Activated CD8-positive, alpha-beta T cell treated with anti-CD3 and anti-CD28 coated beads, Interleukin-2, amount 10 ng/mL, durations not matched to agents 7 days and 5 days (primary cell): ENCODE measurements at places on chromosomes 2 and 18.

DNA sequence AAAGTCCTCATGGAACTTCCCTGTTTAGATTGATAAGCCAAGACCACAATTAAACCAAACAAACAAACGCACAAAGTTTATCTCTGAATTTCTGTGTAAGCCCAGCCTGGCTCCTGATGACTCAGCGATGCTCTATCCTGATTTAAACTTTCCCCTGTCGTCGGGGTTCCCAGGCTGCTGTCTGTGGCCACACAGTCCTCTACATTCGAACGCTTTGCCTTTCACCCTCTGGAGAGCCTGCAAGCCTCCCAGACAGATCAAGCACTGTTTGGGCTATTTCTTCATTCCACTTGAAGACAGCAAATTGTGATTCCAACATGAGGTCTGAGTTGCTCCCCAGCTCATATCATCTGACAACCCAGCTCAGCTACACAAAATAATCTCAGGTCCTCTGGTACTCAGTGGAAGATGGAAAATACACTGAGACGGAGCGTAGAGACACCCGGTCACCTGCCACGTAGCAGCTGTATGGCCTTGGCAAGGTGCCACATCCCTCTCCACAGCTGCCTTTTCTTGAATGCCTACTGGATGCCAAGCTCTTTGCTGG lies 51.2 kb downstream of the CYRIA start:
- no peak overlapping the region for H3K4me3 ChIP-seq
- no peaks in the 10 kb centered on the region for H3K36me3 ChIP-seq
- DNase-seq, result no peak
- peaks cover 5% of the 10 kb centered on the region for H3K27me3 ChIP-seq
- no peak overlapping the region for H3K27ac ChIP-seq

- DNase-seq, result no peak
- no peak overlapping the region for H3K4me3 ChIP-seq
- H3K27me3 ChIP-seq, result no peaks in the 10 kb centered on the region
- H3K27ac ChIP-seq, result no peak overlapping the region
- peaks cover 3% of the 10 kb centered on the region for H3K4me1 ChIP-seq
- H3K36me3 ChIP-seq, result no peaks in the 10 kb centered on the region
These were observed 61.8 kb downstream of the RTP5 start for GRCh38 chr2:241931084-241931975.

DNA sequence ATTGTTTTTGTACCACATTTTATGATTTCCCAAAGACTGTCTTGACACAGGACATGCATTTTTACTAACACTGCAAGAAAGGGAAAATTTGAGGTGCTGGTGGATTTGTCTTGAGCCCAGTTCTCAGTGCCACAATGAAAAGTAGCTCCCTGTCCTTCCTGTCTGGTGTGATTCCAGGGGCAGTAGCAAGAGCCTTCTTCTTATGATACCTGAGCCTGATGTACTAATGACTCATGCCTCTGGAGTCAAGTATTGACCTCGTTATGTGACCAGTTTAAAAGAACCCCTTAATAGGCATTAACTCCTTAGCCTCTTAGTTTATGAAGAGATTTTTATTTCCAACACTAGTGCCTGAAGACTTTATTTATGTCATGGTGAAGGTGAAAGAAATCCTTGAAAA lies 728.6 kb downstream of the SLC4A3 start:
- no peaks in the 10 kb centered on the region for H3K36me3 ChIP-seq
- H3K4me1 ChIP-seq, result no peaks in the 10 kb centered on the region
- no peak for DNase-seq
- H3K27me3 ChIP-seq, result no peaks in the 10 kb centered on the region
- no peak overlapping the region for H3K4me3 ChIP-seq

DNA sequence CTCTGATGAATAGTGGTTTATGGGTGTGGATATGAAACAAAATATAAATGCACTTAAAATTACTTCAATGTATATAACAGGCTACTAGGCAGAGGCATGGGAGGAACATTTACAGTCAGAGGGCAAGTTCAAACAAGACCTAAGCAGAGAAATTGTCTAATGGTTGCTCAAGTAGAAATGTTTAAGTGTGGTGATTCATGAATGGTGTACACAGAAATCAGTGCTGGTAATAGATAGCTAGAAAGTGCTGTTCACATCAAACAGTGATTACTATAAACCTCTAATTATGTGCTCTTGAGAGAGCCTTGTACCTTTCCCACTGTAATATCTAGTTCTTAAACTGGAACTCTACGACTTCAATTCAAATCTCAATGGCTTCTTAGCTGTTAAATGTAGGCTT lies 485.1 kb downstream of the NRXN1 start:
- DNase-seq, result no peak
- H3K27ac ChIP-seq, result no peak overlapping the region
- no peaks in the 10 kb centered on the region for H3K36me3 ChIP-seq
- H3K4me3 ChIP-seq, result no peak overlapping the region

GRCh38 chr18:30545393-30545792 lies 497.1 kb downstream of the DSC3 start:
- H3K4me1 ChIP-seq, result no peaks in the 10 kb centered on the region
- H3K4me3 ChIP-seq, result no peak overlapping the region
- no peaks in the 10 kb centered on the region for H3K27me3 ChIP-seq
- no peak for DNase-seq
- no peaks in the 10 kb centered on the region for H3K36me3 ChIP-seq
